ENCODE measurements at places on chromosomes 5 and 9. TPM values are rescaled to one million over a fixed set of nuclear protein-coding genes. Genes with fewer than 3 reads are reported as not detected.

TDRD7 gene
- 6.2 TPM for total RNA-seq

TMEFF1 gene
- total RNA-seq, result 2.4 TPM

GRIA1 gene
- total RNA-seq, result 7.4 TPM

HAPLN1 gene
- total RNA-seq, result under 0.01 TPM

BARX1 gene
- not detected for total RNA-seq

PCDHB9 gene
- 3.1 TPM for total RNA-seq

LCN10 gene
- total RNA-seq, result not detected

GM2A gene
- total RNA-seq, result 29.6 TPM

IFNA2 gene
- total RNA-seq, result not detected

HAVCR2 gene
- total RNA-seq, result 0.06 TPM

SWI5 gene
- 41.7 TPM for total RNA-seq

PCDHGA10 gene
- 21.4 TPM for total RNA-seq

RELL2 gene
- 5.2 TPM for total RNA-seq

PCDHGB3 gene
- 1.4 TPM for total RNA-seq

BARHL1 gene
- not detected for total RNA-seq

ARL10 gene
- 12.6 TPM for total RNA-seq

GTF3C5 gene
- total RNA-seq, result 75.7 TPM

OR1J2 gene
- total RNA-seq, result not detected

SYNPO gene
- 1.9 TPM for total RNA-seq

TMOD1 gene
- total RNA-seq, result not detected

UBE2D2 gene
- 80.0 TPM for total RNA-seq

FAM200C gene
- total RNA-seq, result 5.6 TPM

LCN6 gene
- total RNA-seq, result not detected

NINJ1 gene
- 18.5 TPM for total RNA-seq

FOXD1 gene
- 24.8 TPM for total RNA-seq

LCN15 gene
- total RNA-seq, result not detected

IFNW1 gene
- total RNA-seq, result not detected

SEMA4D gene
- 0.06 TPM for total RNA-seq

FRMPD1 gene
- total RNA-seq, result 1.1 TPM

SUSD1 gene
- total RNA-seq, result 6.8 TPM

PAPPA gene
- 4.7 TPM for total RNA-seq

CNTNAP3 gene
- total RNA-seq, result 0.71 TPM

GABRA6 gene
- total RNA-seq, result not detected

BOD1 gene
- 80.5 TPM for total RNA-seq

LCN1 gene
- total RNA-seq, result not detected

CATSPER3 gene
- total RNA-seq, result 0.11 TPM

FOXD4L3 gene
- total RNA-seq, result not detected
